ENCODE measurements at places on chromosomes 16 and 17.

GRCh38 chr17:2701161-2701995 is 10.2 kb downstream of the CLUH start:
- DNase-seq, result no peak

- DNase-seq, result no peak
Measured at GRCh38 chr17:70144260-70144846, 25.0 kb upstream of the KCNJ2 start.

DNA sequence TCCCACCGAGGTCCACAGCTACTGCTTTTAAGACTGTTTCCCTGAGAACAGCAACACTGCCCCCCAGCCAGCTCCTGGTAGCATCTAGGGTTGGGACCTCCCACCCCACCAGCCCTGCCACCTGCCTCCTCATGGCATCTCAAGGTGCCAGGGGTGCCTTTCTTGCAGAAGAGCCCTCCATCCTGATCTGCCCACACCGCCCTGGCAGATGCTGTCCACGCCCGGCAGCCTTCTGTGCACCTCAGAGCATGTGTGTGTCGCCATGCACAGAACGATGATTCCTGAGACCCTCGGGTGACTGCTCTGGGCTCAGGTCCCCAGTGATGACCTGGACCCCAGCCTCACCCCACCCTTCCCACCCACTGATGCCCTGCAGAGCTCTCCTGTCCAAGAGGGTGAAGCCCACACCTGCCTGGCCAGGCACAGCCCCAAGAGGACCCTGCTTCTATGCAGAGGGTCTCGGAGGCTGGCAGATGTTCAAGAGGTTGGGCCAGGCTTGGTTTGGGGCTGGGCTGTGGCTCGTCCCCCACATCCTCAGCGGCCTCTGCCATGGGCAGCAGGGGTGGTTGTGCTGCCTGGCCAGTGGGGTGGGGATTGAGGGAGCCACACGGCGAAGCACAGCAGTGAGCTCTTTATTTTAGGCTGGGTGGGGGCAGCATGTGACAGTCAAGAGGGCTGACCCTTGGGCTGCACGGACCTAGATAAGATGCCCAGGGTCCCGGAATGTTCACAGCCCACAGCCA is 5.2 kb upstream of the SPATA2L start:
- no peak for DNase-seq

DNA sequence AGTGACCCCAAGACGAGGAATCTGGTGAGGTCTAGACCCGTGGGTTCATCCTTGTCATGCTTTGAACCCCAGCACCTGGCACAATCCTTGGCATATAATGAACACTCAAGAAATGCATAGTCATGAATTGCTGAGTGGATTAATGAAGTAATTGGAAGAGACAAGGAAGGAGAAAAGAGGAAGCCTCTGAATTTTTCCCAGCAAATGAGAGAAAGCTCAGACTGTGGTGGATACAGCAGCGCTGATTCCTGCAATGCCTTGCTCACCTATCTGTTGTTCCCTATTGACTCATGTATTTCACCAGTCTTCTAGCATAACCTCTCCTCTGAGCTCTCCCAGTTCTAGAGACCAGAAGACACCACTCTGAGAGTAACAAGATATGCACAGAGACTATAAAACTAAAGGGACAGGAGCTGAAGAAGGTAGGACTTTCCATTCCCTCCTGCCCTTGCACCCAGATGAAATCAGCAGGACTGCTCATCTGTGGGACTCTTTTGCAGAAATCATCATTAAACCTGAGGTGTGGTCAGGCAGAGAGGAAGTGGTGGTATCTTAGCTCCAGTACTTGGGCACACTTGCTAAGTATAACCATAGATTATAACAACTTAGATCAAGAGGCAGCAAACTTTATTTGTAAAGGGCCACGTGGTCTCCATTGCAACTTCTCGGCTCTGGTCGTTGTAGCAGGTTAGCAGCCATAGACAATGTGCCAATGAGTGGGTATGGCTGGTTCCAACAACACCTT is 102.8 kb downstream of the MAF start:
- no peak for DNase-seq

DNA sequence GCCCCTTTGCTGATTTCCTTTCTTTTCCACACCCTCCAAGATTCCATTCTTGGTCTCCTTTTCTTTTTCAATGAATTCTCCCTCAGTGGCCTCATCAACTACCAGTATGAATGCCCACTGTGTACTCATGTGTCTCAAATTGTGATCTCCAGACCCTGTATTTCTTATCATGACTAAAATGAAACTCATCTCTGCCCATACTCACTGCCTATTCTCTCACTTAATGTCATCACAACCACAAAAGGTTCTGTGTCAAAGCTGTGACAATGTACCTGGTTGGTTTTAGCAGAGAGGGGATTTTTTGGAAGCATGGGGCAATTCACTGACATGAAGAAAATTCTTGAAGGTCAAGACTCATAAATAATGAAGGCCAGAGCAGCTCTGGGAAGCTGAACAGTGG is 11.5 kb upstream of the TBX4 start:
- no peak for DNase-seq

DNA sequence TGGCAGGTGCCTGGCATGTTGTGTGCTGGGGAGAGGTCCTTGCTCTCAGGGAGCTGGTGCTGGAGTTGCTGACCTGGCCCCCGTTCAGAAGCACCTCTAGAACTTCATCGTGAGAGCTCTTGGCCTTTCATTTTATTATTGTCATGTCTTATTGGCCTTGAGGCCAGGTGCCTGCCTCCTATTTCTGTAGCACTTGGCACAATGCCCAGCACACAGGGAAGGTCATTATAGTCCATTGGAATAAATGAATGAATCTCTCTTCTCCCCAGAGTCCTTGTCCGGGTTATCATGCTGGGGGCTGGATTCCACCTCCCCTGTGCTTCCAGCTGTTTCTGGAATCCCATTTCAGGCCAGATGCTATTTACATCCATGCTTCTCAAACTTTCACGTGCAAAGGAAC is 169.2 kb downstream of the HAPSTR1 start:
- DNase-seq, result no peak

- no peak for DNase-seq
Measured at GRCh38 chr16:80117556-80118130, 423.1 kb upstream of the DYNLRB2 start.

DNA sequence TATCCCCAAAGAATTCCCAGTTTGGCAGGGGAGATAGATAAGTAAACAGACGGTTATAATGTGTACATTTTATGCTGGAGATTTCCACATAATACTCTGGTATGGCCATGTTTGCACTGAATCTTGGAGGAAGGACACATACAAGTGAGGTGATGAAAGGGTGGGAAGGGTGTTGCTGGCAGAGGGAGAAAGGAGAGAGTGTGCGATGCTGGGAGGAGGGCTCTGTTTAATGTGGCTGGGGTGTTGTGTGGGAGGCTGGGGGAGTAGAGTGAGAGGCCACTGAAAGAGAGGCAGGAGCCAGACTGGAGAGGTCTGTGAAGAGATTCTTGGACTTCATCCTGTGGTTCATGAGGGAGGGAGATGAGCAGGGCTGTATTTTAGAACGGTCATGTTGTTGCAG is 87.6 kb downstream of the SPACA3 start:
- DNase-seq, result no peak

Measured in effector CD4-positive, alpha-beta T cell (primary cell).